NCI-H2107 (cell line): ENCODE measurements at places on chromosomes 7 and 10.

- DNase-seq = no peak
Observed at GRCh38 chr7:129949292-129950133, 3.2 kb downstream of the UBE2H start.

DNA sequence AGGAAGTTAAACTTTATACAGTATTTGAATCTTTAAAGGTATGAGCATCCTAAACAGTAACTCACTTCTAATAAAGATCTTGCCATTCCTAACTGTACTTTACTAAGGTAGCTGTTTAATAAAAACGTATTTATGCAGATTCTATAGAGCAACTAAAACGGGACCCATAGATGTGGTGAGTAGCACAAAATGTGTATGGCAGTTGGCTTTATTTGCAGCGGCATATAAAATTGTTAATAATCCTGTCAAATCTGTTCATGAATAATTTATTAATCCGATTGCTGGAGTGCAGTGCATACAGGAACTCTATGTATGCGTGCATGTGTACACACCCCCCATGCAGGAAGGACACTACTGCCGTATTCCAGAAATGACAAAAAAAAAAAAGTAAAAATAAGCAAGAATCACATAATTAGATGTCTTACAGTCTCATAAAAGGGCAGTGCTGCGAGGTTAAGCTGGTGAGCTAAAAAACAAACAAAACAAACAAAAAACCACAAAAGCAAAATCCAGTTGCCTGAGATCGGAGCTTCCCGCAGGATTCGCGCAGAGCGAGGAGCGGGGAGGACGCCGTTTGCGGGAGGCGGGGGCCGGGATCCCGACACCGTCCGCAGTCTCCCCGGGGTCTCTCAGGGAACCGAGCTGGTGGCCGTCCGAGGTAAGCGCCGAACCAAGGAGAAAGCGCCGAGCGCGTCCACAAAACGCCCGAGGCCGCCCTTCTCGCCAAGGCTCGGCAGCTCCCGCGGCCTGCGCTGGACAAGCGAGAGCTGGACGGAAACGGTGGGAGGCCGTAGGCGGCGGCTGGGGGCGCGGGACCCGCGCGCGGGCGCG lies 518 bp upstream of the COMMD3 start:
- DNase-seq = no peak

DNA sequence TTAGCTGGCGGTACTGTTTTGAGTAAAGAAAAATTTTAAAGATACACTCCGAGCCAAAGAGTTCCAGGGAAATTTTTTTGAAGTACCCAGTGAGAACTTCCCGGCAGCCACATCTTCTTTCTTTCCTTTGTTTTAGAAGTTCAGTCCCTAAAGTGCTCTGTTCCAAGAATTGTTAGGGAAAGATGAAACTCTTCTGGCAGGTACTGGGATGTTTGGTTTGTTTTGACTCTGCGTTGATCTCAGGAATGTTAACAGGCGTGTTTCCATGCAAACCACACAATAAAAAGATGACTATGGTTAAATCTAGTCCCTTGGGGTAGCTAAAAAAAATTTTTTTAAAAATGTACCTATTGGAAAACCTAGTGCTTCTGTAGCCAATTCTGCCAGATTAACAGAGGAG lies 224.7 kb upstream of the PHYHIPL start:
- no peak for DNase-seq

- DNase-seq = no peak
Observed at GRCh38 chr7:2307690-2308107, 6.5 kb downstream of the SNX8 start.

GRCh38 chr7:85275204-85275603 lies 88.3 kb upstream of the SEMA3D start:
- DNase-seq = no peak

- DNase-seq = no peak
Observed at GRCh38 chr7:127039541-127039940, 213.2 kb downstream of the GRM8 start.
